ENCODE measurements at places on chromosomes 6 and 20.

GRCh38 chr6:47380251-47380650 lies 70.5 kb upstream of the TNFRSF21 start:
- no peak for DNase-seq

GRCh38 chr6:161274898-161275297 lies 1.0 kb upstream of the AGPAT4 start:
- no peak for DNase-seq

DNA sequence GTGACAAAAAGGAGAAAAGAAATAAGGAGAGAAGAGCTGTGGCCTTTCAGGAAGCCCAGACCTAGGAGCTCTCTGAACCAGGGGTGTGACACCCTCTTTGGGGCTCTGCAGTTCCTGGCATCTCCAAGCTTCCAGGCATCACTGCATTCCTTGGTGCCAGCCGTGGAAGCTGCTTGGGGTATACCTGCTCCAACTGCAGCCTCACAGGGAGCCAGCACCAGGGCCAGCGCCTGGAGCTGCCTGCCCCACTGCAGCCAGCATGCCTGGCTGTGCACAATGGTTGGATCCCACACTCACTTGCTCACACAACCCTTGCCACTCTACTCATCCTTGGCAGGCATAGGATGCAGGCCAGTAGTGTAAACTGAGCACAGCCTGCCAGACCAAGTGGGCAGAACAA lies 242.1 kb upstream of the GJE1 start:
- DNase-seq = no peak

GRCh38 chr6:154974485-154975149 lies 20.5 kb upstream of the TIAM2 start:
- no peak for DNase-seq

GRCh38 chr6:146787876-146788508 lies 189.2 kb downstream of the ADGB start:
- no peak for DNase-seq

DNA sequence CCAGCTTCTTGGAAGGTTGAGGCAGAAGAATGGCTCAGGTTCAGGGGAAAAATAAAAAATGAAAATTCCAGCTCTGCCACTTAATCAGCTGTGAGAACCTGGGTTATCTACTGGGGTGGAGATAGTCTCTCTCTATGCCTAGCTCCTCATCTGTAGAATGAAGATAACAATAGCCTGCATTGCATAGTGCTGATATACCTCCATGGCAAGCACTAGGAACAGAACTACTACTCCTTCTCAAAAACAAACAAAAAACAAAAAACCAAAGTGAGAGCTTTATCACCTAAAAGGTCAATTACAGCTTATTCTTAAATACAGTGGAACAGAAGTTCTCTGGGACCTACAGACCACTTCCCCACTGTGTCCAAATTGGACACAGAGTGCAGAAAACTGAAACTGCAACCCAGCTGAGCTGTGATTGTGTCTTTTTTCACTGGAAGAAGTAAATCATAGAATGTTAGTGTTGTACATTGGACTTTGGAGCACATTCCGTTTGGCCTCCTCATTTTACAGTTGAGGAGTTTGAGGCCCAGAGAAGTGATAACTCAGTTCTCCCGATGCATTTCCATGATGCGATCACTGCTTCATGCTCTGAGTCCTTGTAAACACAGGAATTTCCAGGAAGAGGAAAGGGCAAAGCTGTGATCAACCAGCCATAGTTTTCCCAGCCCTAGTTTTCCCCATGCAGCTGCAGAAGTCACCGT lies 23.3 kb downstream of the MTFR2 start:
- DNase-seq = no peak

Data from GM13976 (cell line).